Brain (organoid and tissue), 16 donors: ENCODE measurements at places on chromosomes 3 and 15. TPM values are rescaled to one million over a fixed set of nuclear protein-coding genes. Genes with fewer than 3 reads are reported as not detected.

The LRRC31 gene
- not detected for polyA plus RNA-seq

The FOXL2 gene
- not detected for polyA plus RNA-seq

The CFAP100 gene
- not detected for polyA plus RNA-seq

The SYNM gene
- polyA plus RNA-seq: 20.2 TPM

The TNFAIP8L3 gene
- 2.5 TPM for polyA plus RNA-seq

The PLAAT1 gene
- 4.4 TPM for polyA plus RNA-seq

The LRRIQ4 gene
- polyA plus RNA-seq: not detected

- no peak for DNase-seq
Measured at GRCh38 chr3:18780959-18781358, 355.8 kb upstream of the SATB1 start.

DNA sequence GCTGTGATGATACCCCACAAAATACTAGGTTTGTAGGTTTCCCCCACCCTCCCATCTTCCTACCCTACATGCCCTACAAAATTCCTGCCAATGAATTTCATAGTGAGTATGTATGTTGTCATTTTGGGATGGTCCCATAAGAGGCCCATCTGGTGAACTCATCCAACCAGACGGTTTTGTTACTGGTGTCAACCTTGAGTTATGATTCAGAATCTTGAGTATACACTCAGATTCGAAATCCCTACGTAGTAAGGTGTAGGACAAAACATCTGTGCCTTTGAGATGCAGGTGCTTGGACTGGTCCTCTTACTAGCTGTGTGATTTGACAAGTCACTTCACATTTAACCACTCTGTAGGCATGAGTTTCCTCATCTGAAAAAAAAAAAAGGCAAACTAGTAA lies 3.6 kb downstream of the SIAH2 start:
- no peak for DNase-seq

DNA sequence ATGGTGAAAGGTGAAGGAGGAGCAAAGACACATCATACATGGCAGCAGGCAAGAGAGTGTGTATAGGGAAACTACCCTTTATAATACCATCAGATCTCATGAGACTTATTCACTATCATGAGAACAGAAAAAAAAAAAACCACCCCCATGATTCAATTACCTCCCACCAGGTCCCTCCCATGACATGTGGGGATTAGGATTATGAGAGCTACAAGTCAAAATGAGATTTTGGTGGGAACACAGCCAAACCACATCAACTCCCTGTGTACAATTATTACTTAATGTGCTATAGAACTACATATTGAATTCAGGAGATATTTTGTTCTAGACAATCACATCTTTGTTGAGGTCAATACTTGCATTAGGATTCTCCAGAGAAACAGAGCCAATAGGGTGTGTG lies 313.4 kb downstream of the CNTN6 start:
- no peak for DNase-seq

- DNase-seq: no peak
Measured at GRCh38 chr15:45855210-45855906, 220.5 kb downstream of the SQOR start.

GRCh38 chr15:27123808-27124207 lies 152.8 kb downstream of the GABRG3 start:
- no peak for DNase-seq

- DNase-seq: no peak
Measured at GRCh38 chr3:37816271-37816670, 45.4 kb upstream of the CTDSPL start.

DNA sequence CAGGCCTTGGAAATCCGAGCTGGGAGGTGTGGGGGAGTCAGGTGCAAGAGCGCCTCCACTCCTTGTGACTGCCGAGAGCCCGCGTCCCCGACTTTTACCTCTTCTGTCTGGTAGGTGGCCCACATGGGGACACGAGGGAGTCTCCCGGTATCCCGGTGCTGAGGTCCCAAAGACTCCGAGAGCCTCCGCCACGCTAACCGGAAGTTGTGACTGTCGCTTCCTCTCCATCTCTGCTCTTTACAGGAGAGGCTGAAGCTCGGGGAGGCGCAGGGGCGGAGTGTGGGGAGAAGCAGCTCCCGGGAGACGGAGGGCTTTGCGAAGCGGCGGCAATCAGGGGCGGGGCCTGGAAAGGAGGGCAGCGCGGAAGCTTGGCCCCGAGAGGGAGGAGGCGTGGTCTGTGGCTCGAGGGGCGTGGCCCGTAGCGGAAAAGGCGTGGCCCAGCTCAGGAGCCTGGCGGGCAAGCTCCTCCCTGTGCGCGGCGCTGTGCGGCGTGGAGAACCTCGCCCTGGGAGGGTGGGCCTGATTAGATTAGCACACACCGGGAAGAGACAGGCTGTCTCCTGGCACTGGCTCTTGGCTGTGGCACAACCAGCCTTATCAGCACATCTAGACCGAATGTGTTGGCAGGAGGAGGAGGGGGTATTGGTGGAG lies 143.9 kb downstream of the GABRB3 start:
- DNase-seq: no peak

- DNase-seq: peak; percentile 27
Measured at GRCh38 chr15:75578173-75578947, 755 bp downstream of the PTPN9 start.

GRCh38 chr3:183220828-183221227 lies 32.2 kb upstream of the B3GNT5 start:
- no peak for DNase-seq

DNA sequence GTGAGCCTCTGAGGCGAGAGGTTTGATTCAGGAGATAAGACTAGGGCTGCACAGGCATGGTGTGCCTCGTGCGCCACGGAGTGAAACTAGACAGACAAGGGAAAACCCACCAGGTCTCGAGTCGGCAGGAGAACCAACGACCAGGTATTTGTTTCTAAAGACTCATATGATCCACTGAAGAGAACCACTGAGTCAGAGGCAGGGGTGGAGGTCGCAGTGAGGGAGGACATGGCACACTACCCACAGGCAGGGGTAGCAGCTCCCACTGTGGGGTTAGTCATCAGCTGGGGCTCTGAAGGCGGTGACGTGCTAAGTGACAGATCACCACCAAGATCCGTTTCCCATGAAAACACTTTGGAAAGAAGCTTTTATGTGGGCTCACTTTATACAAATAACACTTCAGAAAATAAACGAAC lies 45.7 kb downstream of the CHSY1 start:
- no peak for DNase-seq

- no peak for DNase-seq
Measured at GRCh38 chr3:101095693-101096430, 102.6 kb upstream of the ABI3BP start.

GRCh38 chr3:23776352-23776891 lies 29.3 kb upstream of the UBE2E1 start:
- DNase-seq: peak; percentile 54

DNA sequence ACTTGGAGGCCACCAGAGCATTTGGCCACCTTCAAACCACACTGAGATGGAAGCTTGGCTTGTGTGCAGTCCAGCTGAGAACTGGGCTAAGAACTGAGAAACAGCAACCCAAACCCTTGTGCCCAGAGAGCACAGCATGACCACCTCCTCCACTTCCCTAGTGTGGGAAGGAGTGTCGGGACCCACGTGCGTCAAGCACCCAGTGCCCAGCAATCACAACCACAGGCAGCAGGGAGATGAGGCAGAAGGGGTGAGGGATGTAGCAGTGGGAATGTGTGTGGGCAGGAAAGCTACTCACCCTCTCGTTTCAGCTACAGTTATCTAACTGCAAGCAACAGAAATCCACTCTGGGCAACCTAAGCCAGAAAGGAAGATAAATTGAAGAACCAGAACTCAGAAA lies 25.0 kb upstream of the RFTN1 start:
- no peak for DNase-seq

- peak; percentile 89 for DNase-seq
Measured at GRCh38 chr3:31461426-31461825, 71.3 kb upstream of the STT3B start.

- DNase-seq: no peak
Measured at GRCh38 chr15:65134538-65134937, 930 bp upstream of the PDCD7 start.

GRCh38 chr15:79872358-79873017 lies 24.3 kb downstream of the MTHFS start:
- DNase-seq: no peak

GRCh38 chr3:133121450-133121849 lies 83.3 kb downstream of the TMEM108 start:
- no peak for DNase-seq

DNA sequence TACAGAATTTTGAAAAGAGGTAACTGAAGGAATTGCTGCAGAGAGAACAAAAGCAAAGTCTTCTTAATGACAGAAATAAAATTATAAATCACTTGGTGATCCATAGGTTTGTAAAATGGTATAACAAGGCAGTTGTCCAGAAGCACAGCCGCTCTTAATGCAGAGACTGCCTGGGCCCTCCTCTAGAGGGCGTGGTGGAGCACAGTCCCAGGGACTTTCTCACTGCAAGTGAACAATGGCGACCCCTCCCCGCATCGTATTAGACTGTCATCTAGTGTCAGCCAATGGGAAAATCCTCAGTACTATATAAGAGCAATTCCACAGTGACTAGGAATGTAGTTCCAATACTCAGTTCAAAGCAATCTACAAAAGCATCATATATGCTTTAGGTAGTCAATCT lies 26.4 kb upstream of the ZBED2 start:
- DNase-seq: no peak

- DNase-seq: no peak
Measured at GRCh38 chr3:56294286-56294685, 174.0 kb downstream of the ERC2 start.

DNA sequence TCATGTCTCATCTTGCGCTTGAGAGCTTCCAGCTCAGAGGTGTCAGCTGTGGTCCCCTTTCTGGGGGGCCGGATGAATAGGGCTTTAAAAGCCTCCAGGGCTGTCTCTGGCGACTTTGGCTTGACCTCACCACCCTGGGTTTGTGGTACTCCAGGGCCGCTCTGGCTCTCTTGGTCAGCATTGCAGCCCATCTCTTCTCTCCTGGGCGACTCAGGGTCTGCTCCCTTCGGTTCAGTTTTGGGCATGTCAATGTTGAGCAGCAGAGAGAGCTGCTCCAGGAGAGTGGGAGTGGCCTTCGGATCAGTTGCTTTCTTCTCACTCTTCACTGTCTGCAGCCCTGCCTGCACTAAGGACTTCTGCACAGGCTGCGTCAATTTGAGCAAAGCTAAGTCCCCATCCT lies 127.9 kb downstream of the FMN1 start:
- DNase-seq: no peak
